ENCODE measurements at places on chromosomes 2 and 18. TPM values are rescaled to one million over a fixed set of nuclear protein-coding genes. Genes with fewer than 3 reads are reported as not detected.

DNA sequence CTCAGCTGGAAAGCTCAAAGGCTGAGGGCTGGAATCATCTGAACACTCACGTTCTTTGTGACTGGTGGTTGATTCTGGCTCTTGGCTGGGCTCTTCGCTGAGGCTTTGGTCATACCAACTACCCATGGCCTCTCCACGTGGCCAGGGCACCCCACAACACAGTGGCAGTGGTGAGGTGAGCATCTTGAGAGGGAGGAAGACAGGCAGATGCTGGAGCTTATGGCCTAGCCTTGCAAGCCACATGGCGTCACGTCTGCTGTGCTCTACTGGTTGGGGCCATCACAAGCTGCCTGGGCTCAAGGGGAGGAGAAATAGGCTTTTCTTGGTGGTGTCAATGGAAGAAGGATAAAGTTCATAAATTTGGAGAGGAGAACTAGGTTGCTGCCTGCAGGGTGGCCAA, 19.6 kb downstream of the LPIN1 start:
- no peak for DNase-seq

The ACTR1B gene
- 20.1 TPM for total RNA-seq

GRCh38 chr2:237352279-237352845, 61.6 kb downstream of the COL6A3 start:
- DNase-seq = no peak

The PCARE gene
- not detected for total RNA-seq

DNA sequence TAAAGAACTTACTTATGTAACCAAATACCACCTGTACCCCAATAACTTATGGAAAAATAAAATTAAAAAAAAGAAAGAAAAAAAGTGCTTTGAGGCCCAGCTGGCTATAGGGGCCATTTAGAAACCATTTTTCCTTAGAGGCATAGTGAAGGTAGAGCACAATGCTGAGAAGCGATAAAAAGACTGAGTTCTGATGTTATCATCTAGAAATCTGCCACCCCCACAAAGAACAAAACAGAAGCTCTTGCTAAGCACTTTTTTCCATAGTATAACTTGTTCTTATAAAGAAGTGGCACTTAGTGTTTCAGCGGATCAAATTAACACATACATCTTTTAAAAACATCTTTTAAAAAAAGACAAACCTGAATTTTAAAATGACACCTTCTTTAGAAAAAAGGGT, 51.4 kb downstream of the ICOS start:
- DNase-seq = no peak

DNA sequence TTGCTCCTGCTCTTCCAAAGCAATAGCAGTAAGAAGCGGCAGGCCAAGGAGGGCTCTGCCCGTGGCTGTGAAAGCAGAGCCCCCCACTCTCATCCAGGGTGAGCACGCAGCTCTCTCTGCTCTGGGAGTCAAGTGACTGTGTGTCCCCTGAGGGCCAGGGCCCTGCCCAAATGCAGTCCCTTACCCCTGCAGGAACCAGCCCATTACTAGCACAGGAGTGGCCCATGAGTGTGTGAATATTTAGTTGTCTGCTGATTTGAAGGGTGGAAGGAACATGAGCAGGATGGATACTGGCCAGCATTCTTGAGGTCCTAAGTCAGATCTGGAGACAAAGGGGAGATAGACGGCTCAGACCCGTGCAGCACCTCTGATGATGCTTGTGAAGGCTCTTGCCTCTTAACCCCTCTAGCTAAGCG, 69.7 kb upstream of the FOSL2 start:
- no peak for DNase-seq

The KIF5C gene
- 3.2 TPM for total RNA-seq

The C2orf80 gene
- total RNA-seq = not detected

- DNase-seq = no peak
These were observed 85.1 kb downstream of the ARL4C start for GRCh38 chr2:234411793-234412192.

GRCh38 chr2:227813562-227814353, at the start of gene CCL20:
Gene CCL20 (plus strand): TSS chr2:227813842. CDS start chr2:227813912, 70 bp downstream.
- DNase-seq = no peak

The CIAO1 gene
- total RNA-seq = 136 TPM
